Nucleus accumbens (tissue), 56 donors: ENCODE measurements at places on chromosomes 11 and 22.

DNA sequence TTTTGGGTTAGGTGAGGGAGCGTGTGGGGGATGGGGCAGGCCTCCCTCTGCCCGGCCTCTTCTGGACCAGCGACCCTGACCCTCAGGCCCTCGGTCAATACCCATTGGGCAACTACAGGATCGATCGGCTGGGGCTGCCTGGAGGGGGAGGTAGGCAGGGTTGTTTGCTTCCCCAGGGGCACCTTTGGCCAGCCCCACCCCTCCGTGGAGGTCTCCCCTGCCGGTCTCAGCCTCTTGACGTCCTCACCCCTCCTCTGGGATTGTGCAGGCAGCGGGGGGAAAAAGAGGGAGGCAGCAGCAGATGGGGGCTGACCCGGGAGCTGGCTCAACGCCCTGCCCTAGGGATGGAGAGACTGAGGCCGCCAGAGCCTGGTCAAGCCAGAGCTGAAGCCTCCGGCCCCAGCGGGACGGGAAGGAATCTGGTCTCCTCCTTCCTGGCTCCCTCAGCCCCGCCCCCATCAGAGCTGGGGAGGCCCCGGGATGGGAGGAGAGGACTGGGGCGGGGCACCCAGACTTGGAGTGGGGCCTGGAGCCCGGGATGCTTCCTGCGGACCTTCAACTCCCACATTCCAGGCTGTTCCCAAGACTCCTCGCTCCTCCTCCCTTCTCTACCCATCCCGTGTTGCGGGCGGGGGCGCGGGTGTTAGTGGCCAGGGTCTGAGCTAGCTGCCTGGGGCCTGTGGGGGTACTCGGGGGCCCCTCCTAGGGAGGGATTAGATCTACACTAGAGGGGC, 14.4 kb upstream of the CDC42EP1 start:
- peak; percentile 9 for DNase-seq

DNA sequence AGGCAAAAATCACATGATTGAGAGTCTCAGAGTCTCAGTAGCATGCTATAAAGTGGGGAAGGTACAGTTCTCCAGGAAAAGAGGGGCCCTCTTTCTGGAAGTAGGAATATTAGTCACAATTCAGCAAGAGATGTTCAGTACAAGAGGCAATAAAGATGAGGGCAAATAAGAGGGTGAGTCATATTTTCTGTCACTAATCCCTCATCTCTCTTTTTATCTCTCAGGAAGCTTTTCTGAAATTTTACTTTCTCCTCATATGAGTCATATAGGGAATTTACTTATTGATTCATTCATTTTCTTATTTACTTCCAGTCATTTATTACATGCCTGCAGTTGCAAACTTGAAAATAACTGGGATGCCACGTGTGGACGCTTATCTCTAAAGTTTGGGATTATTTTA, 3.4 kb upstream of the NXPE1 start:
- no peak for DNase-seq

GRCh38 chr11:69651834-69652620, 11.1 kb downstream of the CCND1 start:
- no peak for DNase-seq

- DNase-seq = peak; percentile 27
Observed at GRCh38 chr22:17638182-17638431, 450 bp upstream of the BCL2L13 start.

GRCh38 chr22:45448431-45448830, 34.9 kb downstream of the RIBC2 start:
- no peak for DNase-seq

- no peak for DNase-seq
Observed at GRCh38 chr11:66251809-66252208, 16.6 kb upstream of the RAB1B start.

DNA sequence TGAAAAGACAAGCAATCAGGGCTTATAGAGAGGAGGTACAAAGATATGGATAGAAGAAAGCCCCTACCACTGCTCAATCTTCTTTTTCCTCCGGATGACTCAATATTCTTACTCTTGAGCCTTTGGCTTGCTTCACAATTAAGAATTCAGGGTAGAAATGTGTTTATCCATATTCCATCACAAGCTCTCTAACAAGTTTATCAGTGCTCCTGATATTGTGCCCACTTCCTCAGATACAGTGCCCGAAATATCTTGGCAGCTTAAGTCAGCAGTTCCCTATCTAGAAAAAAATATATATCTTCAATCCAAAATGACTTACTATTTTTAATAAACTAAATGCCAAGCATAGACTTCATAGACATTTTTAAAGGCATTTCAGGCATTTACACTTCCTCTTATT, 255.1 kb upstream of the FAT3 start:
- no peak for DNase-seq

DNA sequence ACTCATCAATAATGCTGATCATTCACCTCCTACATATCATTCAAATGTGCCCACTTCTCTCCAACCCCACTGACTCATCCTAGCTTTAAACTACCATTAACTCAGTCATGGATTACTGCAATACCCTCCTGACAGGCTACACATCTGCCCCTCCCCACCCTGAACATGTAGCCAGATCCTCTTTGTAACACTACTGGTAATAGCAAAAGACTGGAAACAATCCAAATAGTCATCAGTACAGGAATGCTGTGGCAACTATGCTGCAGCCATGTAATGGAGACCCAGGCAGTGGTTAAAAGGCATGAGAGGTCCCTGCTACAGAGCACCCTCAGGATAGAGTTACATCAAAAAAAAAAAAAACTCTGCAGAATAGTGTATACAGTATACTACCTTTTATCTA, 16.6 kb downstream of the SLC43A3 start:
- no peak for DNase-seq
